D341Med (cell line): ENCODE measurements at places on chromosomes 12 and 14.

GRCh38 chr14:68873376-68873775 is 80.5 kb upstream of the ZFP36L1 start:
- DNase-seq: peak; percentile 1

- DNase-seq: no peak
Observed at GRCh38 chr12:97118796-97119375, 211.8 kb downstream of the NEDD1 start.

DNA sequence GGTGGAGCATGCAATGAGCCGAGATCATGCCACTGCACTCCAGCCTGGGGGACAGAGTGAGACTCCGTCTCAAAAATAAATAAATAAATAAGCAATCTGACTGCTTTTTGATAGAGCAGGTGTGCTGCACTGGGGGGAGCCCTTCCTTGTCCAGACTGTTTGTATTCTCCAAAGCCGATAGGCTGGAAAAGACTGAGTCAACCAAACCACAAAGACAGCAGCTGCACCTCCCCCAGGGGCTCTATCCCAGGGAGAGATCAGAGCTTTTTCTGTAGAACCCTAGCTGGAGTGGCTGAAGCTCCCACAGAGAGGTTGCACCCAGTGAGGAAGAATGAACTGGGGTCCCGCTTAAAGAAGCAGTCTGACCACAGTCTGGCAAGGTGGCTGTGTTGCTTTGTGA is 45.8 kb upstream of the LALBA start:
- DNase-seq: no peak

- peak; percentile 29 for DNase-seq
Observed at GRCh38 chr12:24109381-24110039, 160.0 kb upstream of the SOX5 start.

DNA sequence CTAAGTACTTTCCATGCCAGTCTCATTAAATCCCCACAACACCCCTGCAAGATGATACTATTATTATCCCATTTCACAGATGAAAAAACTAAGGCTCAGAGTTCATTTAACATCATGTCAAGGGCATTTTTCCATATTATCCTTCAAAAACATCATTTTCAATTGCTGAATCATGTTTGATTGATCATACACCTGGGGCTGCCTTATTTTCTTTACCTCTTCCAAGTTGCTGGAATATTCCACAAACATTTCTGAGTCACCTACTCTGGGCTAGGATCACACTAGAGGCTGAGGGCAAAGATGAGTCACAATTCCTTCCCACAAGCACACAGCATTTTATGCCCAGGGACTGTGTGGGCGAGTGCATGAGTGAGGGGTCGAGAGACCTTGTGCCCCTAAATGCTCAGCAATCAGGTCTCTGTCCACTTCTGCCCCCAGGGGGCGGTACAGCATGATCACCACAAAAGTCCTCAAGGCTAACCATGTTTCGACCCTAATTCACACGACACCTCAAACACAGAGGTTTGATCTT is 14.1 kb upstream of the TMEM119 start:
- DNase-seq: peak; percentile 59

DNA sequence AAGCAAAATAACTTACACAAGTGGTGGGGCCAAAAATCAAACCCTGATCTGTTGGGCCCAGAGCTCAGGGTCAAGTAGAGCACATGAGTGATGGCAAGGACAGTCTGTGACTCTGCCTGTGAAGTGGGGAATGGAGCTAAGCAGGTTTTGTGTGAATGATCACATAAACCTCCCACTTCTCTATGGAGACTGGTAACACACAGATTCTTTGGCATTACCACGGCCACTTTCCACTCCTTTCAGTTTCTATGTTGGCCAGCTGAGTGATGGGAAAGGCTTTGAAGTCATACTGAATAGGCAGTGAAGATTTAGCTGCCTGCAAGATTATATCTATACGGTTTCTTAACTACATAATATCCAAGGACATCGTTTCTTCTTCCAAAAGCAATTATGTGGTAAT is 97.9 kb downstream of the ARMH4 start:
- DNase-seq: no peak

DNA sequence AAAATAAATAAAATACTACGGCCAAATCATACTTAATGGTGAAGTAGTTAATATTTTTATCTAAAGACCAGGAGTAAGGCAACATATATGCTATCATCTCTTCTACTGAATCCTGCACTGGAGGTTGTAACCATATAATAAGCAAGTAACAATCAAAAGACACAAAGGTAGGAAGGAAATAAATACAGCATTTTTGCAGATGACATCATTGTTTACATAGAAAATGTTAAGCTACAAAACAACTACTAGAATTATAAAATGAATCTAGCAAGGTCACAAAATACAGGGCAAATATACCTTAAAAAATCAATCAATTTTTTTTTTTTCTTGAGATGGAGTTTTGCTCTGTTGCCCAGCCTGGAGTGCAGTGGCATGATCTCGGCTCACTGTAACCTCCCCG is 51.6 kb upstream of the BDKRB2 start:
- DNase-seq: no peak

DNA sequence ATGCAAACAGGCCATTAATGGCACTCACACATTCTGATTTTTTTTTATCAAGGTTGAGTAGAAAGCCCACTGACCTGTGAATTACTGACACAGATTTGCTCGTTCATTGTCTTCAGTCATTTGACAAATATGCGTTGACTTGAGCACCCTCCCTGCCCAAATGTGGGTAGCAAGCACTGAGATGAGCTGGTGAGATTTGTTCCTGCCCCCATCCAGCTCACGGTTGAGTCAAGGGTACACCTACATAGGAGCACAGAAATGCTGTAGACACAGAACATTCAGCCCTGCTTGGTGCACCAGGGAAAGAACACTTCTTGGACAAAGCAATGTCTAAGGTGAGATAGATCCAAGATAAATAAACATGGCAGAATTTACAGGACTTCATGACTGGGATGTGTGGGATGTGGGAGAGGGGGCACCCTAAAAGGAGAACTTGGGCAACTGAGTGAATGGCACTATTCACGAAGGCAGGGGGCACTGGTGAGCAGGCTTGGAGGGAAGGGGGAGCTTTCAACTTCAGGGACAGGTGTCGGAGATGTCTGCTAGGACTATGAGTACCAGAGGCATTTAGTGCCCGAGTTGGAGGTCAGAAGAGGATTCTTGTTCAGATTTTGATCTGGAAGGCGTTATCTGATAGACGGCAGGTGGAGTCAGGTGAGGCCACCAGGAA is 213.4 kb downstream of the VRK1 start:
- DNase-seq: no peak

DNA sequence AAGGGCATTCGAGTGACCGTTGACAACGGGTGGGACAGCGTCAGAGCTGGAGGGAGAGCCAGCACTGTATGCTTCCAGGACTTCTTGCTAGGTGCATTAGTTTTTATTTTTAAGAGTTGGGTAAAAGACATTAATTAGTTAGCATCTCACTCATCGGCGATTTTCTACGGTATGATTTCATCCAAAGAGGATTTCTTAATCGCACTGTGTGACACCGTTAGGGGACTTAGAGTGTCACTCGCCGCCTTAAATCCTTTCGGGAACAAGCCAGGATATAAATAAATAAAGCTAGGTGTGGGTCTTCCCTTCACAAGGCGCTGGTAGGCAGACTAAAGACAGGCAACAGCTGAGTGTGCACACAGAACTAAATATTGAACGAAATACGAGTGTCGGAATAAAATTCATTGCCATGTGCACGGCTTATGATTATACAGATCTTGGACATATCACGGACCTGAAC is 869 bp upstream of the NOVA1 start:
- DNase-seq: peak; percentile 29

DNA sequence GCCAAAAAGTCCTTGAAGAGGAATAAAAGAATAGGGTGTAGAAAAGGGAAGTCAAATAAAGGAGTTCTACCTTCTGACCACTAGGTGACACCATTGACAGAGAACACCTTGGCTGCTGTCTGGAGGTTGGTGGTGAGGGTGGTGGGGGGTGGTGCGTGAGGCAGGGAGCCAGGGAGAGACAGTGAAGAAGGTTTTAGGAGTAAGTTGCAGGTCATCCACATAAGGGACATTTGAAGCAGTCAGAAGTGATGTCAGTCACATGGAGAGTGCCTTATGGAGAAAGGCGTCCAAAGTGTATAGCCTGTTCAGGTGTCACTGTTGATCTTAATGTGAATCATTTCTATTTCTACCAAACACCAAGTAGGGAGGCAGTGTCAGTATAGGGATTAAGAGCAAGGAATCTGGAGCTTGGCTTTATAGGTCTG is 279.3 kb upstream of the DDHD1 start:
- DNase-seq: peak; percentile 60

DNA sequence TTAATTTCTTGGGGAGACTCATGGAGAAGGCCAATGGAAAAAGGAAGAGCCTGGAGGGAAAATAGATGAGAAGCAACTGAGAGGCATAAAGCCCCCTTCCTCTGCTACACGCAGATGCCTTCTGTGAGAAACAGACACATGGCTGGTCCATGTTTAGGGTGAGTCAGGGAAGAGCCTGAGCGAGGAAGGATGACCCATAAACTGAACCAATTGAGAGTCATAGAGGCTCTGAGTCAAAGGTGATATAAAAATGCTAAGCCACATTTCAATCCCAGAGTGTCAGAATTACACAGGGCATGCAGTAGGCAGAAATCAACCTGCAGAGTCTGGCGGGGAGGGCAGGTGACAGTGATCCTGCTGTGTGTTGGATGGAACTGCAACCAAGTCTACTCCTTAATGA is 30.1 kb upstream of the NEDD1 start:
- DNase-seq: no peak

GRCh38 chr12:42617622-42618021 is 28.1 kb upstream of the PRICKLE1 start:
- DNase-seq: no peak

- no peak for DNase-seq
Observed at GRCh38 chr12:101858361-101858760, 19.0 kb upstream of the DRAM1 start.

DNA sequence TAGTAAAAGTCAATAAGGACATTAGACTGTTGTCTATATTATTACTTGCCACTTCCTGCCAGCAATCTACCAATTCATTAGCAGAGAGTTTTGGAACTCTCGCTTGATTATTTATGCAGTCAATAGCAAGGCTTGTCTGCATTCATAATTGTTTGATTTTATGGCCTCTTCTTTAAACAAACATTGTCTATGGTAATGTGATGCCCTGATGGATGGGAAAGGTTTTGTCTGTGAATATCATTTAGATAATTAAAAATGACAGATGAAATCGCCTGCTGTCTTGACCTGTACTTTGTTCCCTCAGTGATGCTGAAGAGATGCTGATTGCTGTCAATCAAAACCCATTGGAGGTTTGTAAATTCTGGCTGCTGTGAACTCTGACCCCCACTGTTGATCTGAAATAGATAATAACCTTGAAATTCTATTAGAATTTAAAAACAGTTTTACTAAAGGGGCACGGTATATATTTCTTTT is 455.3 kb downstream of the NPAS3 start:
- no peak for DNase-seq

DNA sequence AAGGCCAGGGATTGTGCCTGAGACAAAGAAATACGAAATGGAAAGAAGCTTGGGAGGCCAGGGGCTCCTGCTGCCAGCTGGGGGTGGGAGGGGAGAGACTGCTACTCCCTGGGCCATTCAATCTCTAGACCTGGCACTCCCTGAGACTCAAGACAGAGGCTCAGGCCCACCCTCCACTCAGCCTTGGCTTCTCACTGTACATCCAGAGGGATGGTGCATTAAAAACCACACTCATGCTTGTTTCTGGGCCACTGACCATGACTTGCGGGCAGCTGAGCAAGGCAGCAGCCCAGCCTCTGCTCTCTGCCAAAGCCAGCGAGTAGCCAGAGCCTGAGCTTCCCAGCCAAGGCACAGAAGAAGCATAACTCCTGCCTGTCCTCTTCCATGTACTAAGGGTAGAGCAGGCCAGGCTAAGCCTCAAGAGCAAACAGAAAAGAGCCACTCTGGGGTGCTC is 41.5 kb downstream of the PITPNM2 start:
- DNase-seq: no peak

- DNase-seq: no peak
Observed at GRCh38 chr12:5599378-5599777, 167.5 kb downstream of the NTF3 start.

GRCh38 chr12:700016-700415 is 36.8 kb upstream of the NINJ2 start:
- DNase-seq: no peak

DNA sequence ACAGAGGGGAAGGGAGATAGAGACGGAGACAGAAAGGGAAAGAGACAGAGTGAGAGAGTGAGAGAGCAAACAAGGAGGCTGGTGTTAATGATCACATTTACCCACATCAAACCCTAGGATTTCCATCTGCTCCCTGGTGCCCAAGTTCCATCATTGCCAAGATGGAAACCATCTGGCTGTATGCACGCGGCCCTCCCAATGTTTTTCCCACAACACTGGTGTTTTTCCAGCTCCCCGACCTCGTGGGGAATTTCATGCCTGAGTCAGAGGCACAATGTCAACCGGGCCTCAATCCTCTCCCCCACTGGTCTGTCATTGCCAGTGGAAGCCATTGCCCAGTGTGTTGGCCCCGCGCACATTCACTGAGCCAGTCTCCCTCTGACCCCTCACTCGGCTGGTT is 19.9 kb upstream of the BDKRB2 start:
- no peak for DNase-seq

DNA sequence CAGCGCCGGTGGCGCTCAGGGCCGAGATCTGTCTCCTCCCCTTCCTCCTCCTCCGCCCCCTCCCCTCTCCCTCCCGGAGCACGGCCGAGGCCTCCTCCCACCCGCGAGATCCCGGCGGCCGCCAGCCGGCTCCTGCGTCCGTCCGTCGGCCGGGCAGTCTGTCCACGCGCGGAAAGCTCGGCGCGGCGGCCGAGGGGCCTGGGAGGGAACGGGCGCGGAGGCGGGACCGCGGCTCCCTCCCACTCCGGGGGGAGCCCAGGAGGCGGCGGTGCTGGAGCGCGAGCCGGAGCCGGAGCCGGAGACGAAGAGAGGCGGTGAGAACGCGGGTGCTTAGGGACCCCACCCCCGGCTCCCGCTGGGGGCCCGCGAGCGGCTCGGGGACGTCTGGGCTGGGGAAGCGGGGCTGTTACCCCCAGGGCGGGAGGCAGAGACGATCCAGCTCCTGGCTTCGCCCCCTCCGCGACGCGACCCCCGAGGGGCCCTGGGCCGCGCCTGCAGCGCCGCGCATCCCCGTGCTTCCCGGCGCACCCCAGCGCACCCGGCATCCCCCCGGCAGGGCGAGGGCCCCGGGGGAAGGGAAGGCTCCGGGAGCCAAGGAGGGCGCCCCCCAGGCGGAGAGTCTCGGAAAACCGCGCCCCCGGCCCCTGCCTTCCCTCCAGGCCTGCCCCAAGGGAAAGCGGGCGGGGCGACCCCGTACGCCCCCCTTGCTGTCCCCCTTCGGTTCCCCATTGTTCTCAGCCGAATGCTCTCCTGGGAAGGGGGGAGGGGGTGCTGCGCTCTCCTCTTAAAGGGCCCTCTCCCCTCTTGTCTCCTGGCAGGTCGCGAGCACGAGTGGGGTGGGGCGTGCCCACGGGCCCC is at the start of gene DTX1:
Gene DTX1 (plus strand): TSS at position 100 of the 858 bp plus-strand sequence. CDS start 1,463 bp downstream, outside the sequence.
- DNase-seq: peak; percentile 57

GRCh38 chr12:125169870-125170269 is 104.6 kb downstream of the AACS start:
- no peak for DNase-seq

DNA sequence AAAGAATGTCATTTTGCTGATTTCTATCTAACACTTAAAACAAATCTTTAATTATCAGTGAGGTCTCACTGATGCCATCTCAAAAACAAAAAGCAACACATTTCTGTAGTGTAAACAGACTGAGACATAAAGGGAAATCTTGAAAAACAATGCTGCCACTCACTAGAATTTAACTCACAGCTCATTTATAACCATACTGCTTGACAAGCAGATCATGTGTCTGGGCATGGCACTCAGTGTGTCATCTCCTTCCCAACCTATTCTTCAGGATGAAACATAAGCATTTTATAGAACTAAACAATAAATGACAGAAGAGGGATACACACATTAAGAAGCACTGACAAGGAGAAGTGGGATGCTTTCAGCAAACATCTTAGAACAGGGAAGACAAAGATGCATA is 22.4 kb downstream of the ATF7 start:
- no peak for DNase-seq
